Gastrocnemius medialis (tissue), 4 donors: ENCODE measurements at places on chromosomes 4 and X. TPM values are rescaled to one million over a fixed set of nuclear protein-coding genes. Genes with fewer than 3 reads are reported as not detected.
A peak's percentile ranks its signal among the peaks of the same experiment; 100 is the strongest.

- peak; percentile 85 for DNase-seq
These were observed 15.9 kb downstream of the PPARGC1A start for GRCh38 chr4:23873717-23874535.

DNA sequence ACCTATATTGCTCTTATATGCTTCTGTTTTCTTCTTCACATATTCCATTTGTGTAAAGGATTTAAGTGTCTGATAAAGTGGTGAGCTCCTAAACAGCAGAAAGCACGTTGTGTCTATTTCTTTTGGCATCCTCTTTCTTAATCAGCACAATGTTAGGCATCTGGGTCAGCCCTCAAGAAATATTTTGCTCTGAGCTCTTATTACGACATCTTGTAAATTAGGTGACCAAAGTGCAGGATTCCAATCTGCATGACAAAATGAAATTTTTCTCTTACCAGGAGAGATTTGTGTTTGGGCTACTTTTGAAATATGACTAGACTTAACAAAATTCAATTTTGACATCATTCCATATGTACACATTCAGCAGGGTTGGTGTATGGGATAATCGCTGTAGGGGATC is 210.0 kb upstream of the IGFBP7 start:
- no peak for DNase-seq

DNA sequence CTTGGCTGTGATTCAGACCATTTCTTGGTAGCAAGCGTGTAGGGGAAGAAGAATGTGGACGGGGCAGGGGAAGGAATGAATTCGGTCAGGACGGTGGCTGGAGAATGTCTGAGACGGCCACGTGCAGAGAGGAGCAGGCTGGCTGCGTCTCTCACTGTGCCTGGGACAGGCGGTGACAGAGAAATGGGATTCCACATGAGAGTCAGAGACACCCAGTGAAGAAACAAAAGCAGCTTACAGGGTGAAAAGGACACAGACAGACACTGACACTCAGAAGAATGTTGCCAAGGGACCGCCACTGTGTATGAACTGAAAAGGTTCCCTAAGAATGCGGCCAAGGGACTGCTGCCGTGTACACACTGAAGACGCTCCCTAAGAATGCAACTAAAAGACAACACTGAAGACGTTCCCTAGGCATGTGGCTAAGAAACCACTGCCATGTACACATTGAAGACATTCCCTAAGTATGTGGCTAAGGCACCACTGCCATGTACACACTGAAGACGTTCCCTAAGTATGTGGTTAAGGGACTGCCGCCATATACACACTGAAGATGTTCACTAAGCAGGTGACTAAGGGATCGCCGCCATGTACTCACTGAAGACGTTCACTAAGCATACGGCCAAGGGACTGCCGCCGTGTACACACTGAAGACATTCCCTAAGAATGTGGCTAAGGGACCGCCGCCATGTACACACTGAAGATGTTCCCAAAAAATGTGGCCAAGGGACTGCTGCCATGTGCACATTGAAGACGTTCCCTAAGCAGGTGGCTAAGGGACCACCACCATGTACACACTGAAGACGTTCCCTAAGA is 49.1 kb downstream of the DHRSX start:
- no peak for DNase-seq

DNA sequence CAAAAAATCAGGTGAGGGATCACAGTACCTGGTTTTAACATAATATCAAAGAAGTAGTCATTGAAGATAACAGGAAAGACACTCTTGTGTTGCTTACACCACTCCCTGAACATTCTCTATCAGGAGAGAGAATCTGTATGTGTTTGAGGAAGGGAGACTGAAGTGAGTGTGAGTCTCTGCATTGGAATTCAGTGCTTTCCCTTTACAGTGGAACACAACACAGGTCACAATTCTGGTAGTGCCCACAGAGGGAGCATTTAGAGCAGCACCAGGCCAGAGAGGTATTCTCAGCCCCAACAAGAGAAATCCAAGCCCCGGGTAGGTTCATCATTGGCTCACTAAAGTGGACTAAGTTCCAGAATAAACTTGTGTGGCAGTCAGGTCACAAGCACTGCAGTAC is 64.7 kb upstream of the UBQLN2 start:
- no peak for DNase-seq

DNA sequence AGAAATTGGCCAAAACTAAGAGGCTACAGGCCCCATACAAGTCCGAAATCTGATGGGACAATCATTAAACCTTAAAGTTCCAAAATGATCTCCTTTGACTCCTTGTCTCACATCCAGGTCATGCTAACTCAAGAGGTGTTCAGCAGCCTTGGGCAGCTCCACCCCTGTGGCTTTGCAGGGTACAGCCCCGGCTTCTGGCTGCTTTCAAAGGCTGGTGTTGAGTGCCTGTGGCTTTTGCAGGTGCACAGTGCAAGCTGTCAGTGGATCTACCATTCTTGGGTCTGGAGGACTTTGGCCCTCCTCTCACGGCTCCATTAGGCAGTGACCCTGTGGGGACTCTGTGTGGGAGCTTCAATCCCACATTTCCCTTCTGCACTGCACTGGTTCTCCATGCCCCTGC is 329.1 kb upstream of the MAD2L1 start:
- no peak for DNase-seq

GRCh38 chr4:165493359-165493758 is 114.6 kb downstream of the CPE start:
- peak; percentile 38 for DNase-seq

GAGE1 gene
- total RNA-seq: not detected

SPINK2 gene
- total RNA-seq: 4.5 TPM

POU4F2 gene
- not detected for total RNA-seq

UTP3 gene
- total RNA-seq: 12.6 TPM
